Kidney (tissue), 22 donors: ENCODE measurements at places on chromosomes 11 and 22. TPM values are rescaled to one million over a fixed set of nuclear protein-coding genes. Genes with fewer than 3 reads are reported as not detected.

C11orf16 gene
- 0.91 TPM for total RNA-seq

DMC1 gene
- total RNA-seq = 0.66 TPM

PKDREJ gene
- 0.06 TPM for total RNA-seq

DNA sequence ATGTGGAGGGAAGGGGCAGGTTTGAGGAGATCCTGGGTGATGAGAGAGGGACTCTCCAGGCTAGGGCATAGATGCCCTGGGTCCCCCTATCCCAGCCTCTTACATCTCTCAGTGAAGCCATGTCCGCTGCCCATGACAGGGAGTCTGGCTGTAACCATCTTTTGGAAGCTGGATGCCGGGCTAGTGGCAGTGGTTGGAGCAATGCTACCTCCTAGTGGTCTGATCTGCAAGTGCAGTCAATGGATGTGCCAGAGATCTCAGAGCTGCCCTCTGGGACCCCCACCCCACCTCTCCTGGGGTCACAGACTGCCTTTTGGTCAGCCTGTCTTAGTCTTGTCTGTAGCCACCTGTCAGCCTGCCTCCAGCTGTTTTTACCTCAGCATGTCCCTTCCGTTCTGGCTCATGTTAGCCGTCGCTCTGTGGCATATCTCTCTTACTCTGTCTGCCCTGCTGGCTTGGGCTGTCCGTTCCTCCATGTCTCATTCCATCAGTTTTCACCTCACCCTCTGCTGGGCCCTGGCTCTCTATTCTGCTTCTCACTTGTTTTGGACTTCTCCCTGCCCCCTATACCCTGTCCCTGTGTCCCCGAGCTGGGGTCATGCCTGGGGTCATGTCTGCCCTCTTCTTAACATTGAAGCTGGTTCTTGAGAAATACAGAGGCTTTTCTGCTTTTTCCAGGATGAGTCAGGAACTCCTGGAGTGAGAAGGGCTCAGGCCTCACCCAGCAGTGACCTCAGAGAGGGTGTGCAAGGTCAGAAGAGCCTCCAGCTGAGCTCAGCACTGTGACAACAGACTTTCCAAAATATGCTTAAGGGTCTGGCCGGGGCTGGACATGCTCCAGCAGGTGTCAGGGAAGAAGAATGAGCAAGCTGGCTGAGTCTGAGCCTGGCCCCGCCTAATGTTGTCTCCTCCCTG lies 52.0 kb upstream of the THY1 start:
- DNase-seq = peak; percentile 76

DNA sequence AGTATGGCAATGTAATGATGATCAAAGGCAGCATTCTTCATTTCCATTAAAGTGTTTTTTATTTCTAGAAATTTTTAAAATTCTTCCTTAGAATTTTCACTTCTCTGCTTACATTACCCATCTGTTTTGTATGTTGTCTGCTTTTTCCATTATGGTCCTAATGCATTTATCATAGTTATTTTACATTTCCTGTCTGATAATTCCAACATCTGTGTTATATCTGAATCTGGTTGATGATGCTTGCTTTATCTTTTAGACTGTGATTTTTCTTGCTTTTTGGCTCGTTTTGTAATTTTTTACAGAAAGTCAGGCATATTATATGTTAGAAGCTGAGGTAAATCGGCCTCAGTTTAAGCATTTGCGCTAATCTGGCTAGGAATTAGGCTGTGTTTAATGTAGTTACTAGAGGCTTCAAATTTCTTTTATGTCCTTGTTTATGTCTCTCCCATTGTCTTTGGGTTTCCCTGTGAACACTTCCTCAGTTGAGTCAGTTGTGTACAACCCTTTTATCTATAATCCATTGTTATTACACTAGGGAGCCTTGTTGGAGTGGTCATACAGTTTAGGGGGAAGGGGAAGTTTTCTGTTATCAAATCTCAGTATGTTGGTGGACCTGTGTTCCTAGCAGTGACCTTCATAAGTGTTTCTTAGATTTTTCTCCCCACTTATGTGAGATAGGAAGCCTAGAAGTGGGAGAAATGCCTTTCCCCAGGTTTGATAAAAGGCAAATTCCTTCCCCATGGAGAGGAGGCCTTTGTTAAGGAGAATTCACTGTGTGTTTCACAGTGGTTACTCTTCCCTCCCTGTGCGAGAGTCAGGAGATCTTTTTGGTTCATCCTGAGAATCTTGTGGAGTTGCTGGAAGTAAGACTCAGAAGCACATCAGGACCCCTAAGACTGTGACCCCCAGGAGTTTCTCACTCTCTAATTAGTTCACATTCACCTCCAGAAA lies 437.5 kb downstream of the INSC start:
- no peak for DNase-seq

DNA sequence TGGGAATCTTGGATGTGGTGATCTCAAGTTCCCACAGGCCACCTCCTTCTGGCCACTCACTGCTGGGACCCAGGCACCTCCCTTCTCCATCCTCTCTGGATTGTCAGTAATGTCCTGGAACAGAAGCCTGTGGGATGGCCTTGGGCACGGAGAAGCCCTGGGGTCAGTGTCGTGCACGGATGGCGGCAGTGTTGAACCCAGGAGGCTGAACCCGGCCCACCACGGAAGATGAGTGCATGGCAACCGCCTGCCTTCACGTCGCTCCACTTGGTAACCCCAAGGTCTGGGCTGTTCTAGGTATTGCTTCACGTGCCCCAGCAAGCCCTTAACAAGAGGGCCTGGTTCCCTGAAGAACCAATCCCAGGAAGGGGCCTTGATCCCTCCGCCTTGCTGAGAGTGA lies 7.1 kb downstream of the THYN1 start:
- no peak for DNase-seq

DNA sequence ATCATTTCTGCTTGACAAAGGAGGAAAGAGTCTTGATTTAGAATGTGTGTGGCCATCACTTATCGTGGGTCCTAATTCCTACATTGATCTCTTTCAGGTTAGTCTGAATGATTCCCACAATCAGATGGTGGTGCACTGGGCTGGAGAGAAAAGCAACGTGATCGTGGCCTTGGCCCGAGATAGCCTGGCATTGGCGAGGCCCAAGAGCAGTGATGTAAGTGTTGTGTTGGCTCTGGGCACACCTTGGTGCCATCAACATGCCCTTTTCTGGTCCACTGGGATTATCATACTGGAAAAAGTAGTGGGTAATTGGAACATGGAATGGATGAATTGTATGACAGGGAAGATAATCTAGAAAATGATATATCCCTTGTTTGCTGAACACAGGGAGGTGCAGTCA lies 17.1 kb upstream of the SORL1-AS1 start:
- DNase-seq = no peak

DNA sequence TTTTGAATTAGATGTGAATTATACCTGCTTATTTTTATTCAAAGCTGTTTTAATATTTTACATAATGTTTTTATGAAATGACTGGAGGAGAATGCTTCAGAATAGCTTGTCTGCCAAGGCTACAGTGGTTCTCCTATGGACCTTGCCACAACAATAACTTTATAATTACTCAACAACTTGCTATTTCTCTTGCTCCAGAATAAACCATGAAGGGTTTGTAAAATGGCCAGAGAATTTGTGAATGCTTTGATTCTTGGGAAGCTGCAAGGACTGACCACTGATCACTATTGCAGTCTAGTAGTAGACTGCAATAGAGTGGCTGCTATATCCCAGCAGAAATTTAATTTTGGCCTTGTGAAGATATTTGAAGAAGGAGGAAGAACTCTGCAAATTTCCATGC lies 199.7 kb downstream of the FAT3 start:
- DNase-seq = no peak

GRCh38 chr11:97751952-97752351 lies 1268.8 kb upstream of the CNTN5 start:
- DNase-seq = no peak

DNA sequence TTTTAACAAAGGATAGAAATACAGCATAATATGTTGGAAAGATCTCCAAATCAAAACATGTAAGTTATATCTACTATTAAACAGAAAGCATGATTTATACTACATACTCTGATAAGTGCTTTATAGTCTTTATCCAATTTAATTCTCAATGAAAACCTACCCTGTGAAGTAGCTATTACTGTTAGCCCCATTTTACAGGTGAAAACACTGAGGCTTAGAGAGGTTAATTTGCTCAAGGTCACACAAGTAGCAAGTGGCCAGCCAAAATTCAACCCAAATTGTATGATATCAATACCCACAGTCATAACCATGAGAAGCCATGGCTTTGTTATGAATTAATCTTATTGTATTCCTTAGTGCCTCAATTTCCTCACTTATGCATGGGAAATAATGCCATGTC lies 675 bp upstream of the OR5AN1 start:
- no peak for DNase-seq

DNA sequence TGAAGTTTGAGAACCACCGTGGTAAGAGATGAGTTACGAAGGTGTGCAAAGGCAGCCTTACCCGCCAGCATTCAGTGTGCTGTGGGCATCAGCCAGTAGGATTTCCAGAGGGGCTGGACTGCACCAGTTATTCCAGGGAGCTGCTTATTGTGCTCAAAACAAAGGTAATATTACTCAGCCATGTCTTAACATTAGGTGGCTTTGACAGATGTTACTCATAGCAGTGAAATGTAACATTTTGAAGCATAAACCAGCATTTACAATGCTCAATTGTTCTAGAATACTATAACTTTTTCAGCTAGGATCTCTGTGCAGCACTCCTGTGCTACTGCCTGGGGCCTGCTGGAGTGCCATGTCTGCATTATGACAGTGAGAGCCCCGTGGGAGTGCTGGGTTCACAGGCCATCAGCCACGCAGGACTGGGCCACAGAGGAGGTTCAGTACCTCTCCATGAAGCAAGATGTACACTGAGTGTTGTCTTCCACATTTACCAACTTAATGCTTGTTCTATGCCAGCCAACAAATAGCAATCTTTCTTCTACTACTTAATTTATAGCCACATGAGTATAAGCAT lies 238.1 kb downstream of the CADM1 start:
- DNase-seq = no peak
